ENCODE measurements at places on chromosomes 5 and 9.

DNA sequence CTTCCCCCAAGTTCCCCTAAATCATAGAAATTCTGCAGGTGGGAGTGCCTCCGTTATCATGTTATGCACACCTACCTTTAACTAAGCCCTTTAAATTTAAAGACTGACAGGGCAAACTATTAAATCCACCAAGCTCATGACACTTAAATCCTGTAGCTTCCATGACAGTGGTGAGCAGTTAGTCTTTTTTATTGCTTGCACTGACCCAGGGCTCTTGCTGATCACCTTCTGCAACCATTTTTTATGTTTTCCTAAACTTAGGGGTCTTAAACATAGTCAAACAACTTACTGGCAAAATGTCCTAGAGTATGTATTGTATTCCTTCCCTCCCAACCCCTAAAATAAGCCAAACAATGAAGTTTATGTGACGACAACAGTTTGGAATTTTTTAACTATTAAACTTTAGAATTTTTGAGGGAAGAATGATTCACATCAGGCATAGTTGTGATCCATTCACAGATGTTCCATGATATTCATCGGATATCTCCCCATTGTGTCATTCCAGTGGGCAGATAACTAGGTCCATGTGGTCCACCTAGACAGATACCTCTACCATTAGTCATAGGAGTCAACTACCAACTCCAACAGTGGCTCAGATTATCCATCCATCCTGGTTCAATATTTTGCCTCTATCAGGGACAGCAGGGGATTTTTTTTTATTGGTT lies 283.1 kb downstream of the ADAMTS6 start:
- peak; percentile 97 for DNase-seq

- no peak for DNase-seq
Measured at GRCh38 chr5:157273131-157273556, 7.2 kb downstream of the CYFIP2 start.

- no peak for DNase-seq
Measured at GRCh38 chr9:110101531-110102161, 106.3 kb downstream of the C9orf152 start.

GRCh38 chr9:79481846-79482477 lies 89.8 kb upstream of the TLE4 start:
- DNase-seq, result no peak

DNA sequence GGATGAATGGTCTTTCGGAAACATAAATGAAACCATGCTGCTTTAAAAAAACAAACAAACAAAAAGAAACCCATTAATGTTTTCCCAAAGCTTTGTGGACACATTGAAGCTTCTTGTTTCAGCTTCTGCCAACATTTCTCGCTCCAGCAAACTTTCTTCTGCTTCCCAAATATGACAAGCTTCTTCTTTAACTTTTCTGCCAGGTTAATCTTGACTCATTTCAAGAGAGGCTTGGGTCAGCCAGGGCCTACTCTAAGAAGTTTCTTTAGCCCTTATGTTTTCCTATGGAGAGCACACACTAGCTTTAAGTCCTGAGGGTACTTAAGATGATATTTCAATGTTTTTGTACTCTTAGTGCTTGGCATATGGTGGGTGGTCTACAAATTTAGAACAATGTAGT lies 6.1 kb downstream of the ANXA1 start:
- no peak for DNase-seq

- DNase-seq, result no peak
Measured at GRCh38 chr5:115816226-115817081, at the start of gene CDO1. Gene CDO1 (minus strand): TSS chr5:115816659. CDS start chr5:115816397, 262 bp downstream.

DNA sequence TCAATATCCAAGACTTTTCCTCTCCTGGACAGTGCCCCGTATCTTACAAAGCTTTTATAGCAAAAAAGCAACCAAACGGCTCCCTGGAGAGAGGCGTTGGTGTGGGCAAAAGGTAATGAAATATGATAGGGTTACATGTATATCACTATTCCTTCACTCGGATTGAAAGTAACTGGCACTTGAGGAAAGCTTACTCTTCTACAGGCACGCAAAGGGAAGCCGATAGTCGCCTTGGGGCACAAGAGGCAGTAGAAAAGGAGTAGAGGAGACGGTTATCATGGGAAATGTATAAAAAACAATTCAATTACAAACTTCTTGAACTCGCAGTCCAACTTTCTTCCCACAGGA lies 1.1 kb downstream of the DIAPH1 start:
- no peak for DNase-seq

GRCh38 chr5:173866858-173867679 lies 21.1 kb upstream of the CPEB4 start:
- DNase-seq, result no peak

- DNase-seq, result no peak
Measured at GRCh38 chr5:132029609-132030330, 18.3 kb upstream of the ACSL6 start.

GRCh38 chr5:6361101-6361500 lies 17.2 kb downstream of the MED10 start:
- DNase-seq, result no peak

- DNase-seq, result no peak
Measured at GRCh38 chr9:136403538-136403914, 3.6 kb upstream of the SNAPC4 start.

DNA sequence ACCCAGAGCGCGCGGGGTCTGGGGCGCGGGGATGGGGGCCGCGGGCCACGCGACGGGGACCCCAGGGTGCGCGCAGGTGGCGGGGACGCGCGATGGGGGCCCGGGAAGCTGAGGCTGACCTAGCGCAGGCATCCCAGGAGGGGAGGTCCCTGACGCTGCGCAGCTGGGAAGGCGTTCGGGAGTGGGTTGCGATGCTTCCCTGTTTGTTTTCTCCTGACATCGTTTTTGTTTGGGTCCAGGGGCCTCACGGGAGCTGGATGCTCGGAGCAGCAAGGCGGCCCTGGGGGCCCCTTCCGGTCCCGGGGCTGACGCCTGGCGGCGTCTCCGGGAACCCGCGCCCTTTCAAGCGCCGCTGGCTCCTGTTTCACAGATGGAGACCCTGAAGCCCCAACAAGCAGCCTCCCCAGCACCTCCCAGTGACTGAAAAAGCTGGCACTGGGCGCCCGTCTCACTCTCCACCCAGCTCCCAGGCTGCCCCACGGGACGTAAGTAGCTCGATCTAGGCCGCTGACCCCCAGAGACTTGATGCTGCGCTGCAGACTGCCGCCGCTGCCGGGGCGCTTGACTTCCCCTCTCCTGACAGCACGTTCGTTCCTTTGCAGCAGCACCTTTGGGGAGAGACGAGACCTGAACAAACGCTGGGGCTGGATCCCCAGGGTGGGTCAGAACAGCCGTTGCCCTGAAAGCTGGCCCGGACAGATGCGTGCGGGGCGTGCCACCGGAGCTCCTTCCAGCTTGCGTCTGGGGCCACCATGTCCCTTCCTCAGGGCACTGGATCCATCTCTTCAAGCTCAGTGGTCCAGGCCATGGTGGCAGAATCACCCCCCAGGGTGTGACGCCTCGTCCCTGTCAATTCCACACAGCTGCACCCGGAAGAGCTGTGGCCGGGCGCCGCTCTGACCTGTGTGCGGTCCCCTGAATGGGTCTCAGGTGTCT lies 593 bp downstream of the BRD3OS start:
- no peak for DNase-seq

- DNase-seq, result no peak
Measured at GRCh38 chr5:97494465-97494864, 311.4 kb upstream of the RIOK2 start.
